Amygdala (tissue), 56 donors: ENCODE measurements at places on chromosomes 11 and 22.

- DNase-seq, result no peak
Measured at GRCh38 chr22:46113910-46114517, 36.3 kb upstream of the PPARA start.

DNA sequence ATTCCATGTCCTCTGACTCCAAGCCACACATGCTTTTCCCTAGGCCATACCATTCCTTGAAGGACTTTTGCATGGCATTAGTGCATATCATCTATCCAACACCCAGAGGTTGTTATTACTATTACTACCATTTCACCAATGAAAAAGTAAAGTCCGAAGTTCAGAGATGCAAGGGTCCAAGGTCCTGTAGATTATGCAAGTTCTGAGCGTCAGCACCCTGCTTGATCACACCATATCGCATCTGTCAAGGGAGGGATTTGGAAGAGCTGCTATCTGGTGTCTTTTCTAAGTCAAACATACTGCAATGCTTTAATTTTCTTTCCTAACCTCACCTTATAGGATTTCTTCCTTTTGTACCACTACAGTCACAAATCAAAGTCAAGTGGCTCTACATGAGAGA is 214.7 kb upstream of the CADM1 start:
- DNase-seq, result no peak

DNA sequence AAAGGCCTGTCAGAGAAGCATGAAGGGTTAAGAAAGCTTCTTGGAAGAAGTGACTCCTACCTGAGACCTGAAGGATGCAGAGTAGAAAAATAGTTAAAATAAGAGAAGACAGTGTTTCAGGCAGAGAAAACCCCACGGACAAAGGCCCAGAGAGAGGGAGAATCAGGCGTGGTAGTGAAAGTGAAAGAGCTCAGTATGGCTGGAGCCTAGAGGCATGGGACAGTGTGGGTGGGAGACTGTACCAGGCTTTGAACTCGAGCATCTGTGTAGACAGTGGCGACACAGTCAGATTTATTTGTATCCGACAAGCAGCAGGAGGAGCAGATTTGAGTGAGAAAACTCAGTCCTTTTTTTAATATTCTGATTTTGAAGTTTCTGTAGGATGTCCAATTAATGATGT is 360.0 kb downstream of the OPCML start:
- DNase-seq, result no peak

DNA sequence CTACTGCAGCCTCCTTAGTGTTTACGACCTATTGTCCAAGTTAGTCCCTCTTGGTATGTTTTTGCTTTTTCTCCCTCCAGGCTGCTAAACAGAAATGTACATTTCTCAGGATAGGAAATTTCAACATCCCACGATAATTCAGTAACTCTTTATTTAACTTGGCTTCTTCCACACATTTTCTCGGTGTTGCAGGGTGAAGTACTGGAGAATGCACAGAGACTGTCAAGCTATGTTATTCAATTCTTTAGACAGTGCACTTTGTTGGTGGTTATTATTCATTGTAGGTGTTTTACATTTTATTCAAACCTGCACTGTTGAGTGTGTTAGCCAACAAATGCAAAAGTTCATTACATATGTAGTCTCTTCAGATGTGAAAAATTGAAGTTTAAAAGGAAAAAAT is 839.8 kb downstream of the LRRC4C start:
- no peak for DNase-seq

DNA sequence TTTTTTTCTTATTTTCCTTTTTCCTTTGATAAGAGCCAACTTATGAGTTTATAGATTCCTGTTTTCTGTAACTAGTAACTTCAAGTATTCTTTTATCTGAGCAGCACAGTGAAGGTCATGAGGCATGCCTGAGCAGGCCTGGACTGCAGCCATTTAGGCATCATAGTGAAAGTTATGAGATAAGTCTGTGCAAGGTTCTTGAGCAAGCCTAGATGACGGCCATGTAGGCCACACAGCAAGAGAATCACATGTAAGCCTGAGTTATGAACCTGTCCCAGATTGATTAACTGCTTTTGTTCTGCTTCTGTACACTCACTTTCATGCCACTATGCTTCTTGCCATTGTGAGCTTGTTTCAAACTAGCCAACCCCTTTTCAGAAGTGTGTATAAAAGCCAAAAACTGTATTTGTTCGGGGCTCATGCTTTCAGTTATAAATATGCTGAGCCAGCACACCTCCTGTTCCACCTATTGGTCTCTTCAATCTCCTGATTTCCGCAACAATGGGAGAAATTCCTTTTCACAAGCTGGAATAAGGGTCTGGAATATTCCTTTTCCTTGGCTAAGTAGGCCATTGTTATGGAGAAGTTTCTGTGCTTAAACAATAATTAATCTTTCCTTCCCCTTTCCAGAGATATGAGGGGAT is 745.7 kb downstream of the FAM181B start:
- no peak for DNase-seq

DNA sequence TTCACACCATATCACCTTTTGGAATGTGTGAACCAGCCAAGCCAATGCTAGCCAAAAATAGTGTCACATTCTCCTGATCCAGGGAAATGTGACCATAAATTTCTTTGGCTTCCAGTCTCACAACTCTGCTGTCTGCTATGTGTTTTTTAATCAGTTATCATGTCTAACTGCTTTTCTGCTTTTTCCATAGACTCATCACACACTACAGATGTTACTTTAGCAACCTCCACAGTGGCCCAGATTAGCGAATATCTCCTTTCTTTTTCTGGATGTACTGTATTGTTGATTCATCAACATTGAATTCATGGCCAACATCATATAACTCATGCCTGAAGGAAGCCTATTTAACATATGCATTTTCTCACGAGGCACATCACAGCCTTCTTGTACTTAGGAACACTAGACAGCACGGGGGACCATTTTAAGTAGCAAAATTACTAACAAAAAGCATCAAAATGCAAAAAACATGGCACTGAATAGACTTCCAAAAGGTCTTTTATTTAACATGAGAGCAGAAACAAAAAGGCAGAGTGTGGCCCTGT is 73.1 kb upstream of the POU2AF2 start:
- no peak for DNase-seq

GRCh38 chr11:89625171-89625570 is 84.9 kb upstream of the TRIM77 start:
- DNase-seq, result no peak

GRCh38 chr11:98561252-98561651 is 459.5 kb upstream of the CNTN5 start:
- DNase-seq, result no peak

DNA sequence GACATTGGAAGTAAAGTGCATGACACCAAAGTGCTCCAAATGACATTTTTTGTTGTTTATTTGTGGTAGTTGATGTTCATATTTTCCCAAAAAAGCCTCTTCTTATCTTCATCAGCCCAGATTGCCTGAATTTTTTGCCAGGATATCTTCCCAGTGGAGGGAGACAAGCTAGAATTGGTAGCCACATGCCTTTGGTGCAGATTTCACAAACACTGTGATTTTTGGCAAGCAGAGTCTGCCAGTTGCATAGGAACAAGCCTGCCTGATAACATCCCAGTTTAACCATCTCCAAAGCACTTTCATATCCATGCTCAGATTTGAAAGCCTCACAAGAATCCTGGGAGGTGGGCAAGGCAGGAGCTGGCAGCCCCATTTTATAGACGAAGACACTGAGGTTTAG is 102.3 kb upstream of the SYT13 start:
- no peak for DNase-seq

DNA sequence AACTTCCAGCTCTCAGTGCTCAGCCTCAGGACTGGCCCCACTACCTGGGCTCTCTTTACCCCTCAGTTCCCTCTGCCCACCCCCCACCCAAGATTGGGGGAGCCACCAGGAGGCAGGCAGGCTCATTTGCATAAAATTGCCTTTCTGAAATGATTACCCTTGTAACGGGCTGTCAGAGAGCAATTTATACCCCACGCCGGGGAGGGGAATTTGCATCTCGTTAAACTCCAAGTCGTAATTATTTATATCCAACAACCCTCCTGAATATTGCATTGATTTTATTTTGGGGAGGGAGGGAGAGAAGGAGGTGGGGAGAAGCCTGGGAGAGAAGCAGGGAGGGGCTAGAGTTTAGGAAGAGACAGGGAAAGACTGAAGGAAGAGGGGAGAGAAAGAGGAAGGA is 8.3 kb downstream of the NRXN2 start:
- no peak for DNase-seq

DNA sequence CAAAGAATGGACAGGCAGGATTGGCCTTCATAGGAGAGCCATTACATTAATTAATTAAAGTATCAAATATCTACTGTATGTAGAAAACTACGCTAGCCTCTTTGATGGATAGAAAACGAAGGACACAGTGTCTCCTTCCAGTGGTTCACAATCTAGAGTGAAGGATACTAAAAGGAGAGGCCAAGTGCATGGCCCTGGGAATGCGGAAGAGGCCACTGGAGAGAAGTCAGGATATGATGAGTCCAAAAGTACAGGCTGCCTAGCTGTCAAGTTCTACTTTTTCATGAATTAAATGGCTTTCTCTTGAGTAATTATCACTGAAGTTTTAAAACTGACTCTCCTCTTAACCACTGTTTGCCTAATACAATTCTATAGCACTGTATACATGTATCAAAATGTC is 41.9 kb downstream of the ATG16L2 start:
- DNase-seq, result no peak

DNA sequence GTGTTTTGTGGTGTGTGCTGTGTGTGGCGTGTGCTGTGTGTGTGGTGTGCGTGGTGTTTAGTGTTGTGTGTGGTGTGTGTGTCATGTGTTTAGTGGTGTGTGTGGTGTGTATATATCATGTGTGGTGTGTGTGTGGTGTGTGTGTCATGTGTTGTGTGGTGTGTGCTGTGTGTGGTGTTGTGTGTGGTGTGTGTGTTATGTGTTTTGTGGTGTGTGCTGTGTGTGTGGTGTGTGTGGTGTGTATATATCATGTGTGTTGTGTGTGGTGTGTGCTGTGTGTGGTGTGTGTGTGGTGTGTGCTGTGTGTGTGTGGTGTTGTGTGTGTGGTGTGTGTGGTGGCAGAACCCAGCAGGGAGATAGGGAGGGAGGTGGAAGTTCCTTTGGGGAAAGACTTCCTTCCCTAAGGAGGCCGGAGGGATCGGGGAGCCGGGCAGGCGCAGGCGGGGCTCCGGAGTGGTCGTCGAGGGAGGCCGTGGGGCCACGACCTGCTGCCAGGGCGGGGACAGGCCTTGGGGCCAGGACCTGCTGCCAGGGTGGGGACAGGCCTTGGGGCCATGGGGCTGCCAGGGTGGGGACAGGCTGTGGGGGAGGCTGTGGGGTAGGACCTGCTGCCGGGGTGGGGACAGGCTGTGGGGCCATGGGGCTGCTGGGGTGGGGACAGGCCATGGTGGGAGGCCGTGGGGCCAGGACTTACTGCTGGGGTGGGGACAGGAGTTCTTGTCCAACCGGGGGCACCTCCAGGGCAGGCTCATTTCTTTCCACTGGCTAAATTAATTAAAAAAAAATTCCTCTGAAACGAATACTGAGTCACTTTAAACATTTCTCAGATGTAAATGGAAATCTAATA is 15.2 kb downstream of the PIM3 start:
- DNase-seq, result no peak

- no peak for DNase-seq
Measured at GRCh38 chr11:34192481-34193401, 87.3 kb downstream of the NAT10 start.

- DNase-seq, result no peak
Measured at GRCh38 chr22:17475318-17476230, 87.7 kb upstream of the SLC25A18 start.

- no peak for DNase-seq
Measured at GRCh38 chr11:23313001-23313400, 452.7 kb upstream of the CCDC179 start.

DNA sequence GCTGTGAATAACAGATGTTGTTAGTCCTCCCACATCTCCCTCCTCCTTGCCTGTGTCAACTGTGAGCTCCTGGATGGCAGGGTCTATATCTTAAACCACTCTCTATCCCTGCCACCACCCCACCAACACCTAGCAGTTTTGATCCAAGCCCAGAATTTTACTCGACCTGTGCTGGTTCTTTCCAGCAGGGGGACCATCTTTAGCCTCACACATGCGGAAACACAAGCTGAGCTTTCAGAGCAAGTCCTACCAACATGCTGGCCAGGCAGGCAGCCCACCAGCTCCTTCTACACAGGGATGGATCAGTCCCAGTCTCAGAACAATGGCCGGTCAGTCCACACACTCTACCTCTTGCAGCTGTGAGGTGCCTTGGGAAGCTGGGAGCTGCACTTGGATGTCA is 231.5 kb downstream of the NXPE2 start:
- no peak for DNase-seq

DNA sequence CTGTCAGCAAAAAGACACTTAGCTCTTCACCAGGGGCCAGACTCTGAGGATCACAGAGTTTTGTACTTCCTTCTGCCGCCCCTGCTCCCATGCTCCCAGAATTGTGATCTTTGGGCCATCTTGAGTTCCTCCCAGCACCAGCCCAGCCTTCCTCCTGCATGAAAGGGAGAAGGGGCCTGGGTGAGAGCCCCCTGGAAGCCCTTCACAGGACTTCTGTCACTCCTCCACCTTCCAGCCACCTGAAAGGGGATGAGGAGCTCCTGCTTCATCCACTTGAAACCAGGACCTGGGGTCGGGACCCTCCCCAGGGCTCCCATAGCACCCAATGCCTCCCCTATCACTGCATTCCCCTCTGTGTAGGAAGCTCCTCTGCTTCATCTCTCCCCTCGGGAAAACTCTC is 174.2 kb downstream of the BUD13 start:
- DNase-seq, result no peak

GRCh38 chr11:18705651-18706281 is 7.2 kb downstream of the TMEM86A start:
- DNase-seq, result no peak

GRCh38 chr22:41661713-41662112 is 27.0 kb downstream of the SNU13 start:
- DNase-seq, result no peak

DNA sequence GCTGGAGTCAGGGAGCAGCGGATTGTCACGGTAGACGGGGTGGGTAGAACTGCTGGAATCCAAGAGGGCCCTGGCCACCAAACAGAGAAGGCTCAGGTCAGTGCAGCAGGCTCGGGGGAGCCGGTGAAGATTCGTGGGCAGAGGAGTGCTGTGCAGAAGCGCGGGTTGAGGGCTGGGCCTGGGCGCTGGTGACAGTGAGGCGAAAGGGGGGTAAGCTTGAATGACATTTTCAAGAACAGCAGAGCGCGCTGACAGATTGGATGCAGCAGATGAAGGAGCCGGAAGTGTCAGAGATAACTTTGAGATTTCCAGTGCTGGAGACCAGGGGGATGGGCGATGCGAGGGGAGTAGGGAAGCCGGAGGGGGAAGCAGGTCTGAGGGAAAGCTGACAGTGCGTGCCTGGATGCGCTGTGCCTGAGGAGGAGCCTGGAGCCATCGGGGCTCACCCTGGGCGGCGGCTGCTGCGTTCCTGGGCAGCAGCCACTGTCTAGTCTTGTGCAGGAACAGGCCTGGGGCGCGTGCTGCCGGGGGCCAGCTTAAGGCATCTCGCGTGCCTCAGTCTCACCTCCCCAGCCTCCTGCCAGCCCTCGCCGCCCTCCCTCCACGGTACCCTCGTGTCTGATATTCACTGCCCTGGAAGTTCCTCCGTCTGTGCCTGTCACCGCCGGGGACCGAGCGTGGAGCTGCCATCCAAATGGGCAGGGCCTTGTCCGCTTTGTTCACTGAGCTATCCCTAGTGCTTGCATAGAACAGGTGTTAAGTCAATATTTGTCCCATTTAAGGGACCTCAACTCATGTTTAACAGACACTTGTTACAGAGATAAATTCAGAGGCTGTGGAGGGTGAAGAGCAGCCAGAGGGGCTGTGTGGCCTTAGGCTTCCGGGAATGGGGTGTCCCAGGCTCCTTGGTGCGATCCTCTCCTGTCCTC is 5.2 kb downstream of the GRIK4 start:
- no peak for DNase-seq
